ENCODE measurements at places on chromosomes 1 and 21.
A peak's percentile ranks its signal among the peaks of the same experiment; 100 is the strongest.

DNA sequence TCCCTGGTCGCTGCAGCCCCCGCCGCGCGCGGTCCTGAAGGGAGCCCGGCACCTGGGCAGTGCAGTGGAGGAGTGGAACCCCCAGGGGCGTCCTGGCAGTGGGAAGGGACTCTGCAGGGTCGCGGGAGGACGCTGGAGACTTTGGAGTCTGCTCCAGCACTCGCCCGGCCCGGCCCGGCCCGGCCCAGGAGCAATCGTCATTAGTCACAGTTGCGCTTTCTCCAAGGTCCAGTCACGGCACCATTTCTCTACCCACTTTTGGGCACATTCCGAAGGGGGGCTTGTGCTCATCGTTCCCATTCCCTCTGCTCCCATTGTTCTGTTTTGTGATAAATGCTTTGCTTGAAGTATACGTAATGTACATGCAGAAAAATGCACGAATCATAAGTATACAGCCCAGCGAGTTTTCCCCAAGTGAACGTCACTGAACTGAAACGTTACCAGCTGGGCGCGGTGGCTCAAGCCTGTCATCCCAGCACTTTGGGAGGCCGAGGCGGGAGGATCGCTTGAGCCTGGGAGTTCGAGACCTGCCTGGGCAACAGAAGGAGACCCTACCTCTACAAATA, 999 bp downstream of the THAP3 start:
- DNase-seq = peak; percentile 19

DNA sequence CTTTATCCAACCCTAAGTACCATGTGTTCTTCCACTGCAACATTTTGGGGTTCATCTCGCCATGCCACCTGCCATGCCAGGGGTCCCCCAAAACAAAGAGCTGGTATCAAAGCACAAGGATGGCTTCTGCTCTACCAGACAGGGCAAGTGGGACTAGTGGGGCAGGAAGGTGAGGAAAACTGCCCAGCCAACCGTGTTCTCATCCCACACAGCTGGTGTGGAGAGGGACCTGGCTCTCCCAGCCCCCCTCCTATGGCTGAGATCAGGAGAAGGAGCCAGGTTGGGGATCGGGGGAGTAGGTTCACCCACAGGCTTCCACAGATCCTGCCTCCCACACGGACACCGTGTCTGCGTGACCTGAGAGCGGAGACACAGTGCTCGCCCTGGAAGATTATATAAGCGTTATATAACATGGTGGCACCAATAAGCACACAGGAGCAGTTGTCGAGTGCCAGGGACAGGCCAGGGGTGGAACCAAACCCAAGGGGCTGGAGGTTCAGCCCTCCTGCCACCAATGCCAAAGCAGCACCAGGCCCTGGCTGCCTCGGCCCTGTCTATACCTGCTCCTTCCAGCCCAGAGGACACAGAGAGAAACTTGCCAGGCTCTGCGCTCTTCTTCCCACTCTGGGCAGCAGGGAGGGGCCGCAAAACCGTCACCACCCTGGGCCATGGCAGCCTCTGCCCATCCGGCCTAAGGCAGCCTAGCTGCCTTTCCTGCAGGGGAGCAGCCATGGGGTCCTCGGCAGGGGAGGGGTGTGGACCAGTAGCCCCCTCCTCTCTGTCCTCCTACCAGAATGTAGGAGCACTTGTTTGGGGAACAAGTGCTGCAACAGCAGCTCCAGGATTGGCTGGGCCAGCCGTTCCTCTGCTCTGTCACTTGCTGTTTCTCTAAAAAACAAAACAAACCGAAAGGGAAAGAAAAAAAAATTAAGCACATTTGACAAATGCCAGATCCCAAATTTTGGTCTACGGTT, 43.5 kb downstream of the CD34 start:
- peak; percentile 48 for DNase-seq

DNA sequence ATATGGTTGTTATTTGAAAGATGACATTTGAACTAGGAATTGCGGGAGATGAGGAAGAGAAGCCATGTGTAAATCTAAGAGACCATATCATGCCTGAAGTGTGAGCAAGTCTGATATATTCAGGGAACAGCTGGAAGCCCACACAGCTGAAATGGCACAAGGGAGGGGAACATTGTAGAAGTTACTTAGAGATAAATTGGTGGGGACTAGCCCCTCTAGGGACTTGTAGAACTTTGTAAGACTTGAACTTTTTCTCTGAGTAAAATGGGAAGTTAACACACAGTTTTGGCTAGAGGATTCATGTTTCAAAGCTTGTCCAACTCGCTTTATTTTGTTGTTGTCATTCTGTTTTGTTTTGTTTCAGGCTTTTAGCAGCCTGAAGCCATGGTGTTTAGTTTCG, 216.4 kb downstream of the FMN2 start:
- no peak for DNase-seq

DNA sequence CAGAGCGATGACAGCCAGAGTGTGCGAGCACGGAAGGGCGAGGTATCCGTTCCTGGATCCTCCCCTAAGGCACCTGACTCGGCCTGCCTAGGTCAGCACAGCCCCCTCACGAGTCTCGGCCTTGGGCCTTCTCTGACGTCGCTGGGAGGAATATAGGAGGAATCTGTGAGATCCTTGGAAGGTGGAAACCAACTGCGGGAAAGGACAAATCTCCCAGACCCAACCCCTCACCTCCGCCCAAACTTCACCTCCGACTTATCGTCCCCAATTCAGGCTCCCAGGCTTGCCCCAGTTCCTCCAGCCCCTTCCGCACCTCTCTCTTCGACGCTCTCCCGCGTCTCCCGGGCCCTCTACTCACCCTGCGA, 494 bp downstream of the APH1A start:
- peak; percentile 55 for DNase-seq

GRCh38 chr1:113401728-113402127, 11.4 kb downstream of the MAGI3 start:
- DNase-seq = no peak

GRCh38 chr1:232046451-232047306, 420.1 kb downstream of the DISC1 start:
- no peak for DNase-seq

DNA sequence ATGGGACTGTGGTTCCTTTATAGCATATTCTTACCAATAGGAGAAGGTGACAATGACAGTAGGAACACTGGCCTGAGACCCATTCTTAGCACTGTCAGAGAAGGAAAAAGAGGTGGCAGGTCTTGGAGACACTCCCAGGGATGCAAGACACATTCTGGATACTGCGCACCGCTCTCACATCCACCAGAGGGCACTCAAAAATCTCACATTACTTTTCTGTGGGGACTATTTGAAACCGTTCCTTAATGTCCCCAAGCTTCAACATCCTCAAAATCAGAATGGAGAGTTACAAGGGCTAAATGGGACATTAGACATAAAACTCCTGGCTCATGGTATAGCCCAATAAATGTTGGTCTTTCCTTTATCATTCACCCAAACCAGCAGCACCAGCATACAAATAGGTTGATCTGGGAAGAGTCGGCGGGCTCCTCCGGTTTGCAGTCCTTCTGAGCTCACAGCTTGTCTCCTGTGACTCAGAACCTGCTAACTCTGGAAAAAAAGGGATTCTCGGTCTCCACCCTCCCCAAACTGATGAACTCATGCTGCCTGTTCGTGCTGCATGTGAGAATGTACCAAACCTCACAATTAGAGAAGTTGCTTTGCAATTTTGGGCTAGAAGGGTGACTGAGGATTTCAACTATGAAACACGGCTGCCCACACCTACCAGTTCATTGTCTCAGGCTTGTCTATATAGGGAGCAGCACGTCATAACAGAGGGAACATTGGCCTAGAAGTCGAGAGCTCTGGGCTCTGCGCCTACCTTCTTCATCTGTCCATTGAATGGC, 40.2 kb downstream of the IL12RB2 start:
- DNase-seq = no peak

GRCh38 chr1:230327892-230328284, 98.2 kb downstream of the PGBD5 start:
- DNase-seq = peak; percentile 56

DNA sequence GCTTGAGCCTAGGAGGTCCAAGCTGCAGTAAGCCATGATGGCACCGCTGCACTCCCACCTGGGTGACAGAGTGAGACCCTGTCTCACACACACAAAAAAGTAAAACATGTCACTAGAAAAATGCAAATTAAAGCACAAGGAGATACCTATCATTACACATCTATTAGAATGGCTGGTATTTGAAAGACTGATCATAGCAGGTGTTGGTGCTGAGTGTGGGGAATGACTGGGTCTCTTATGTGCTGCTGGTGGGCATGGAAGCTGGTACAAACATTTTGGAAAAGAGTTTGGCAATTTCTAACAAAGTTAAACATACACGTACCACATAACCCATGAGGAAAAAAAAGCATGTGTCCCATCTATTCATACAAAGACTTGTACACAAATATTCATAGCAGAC, 142.1 kb upstream of the ZBTB40 start:
- DNase-seq = no peak

GRCh38 chr1:214476229-214476985, 75.0 kb downstream of the PTPN14 start:
- DNase-seq = no peak

- DNase-seq = no peak
These were observed 3.5 kb upstream of the PIGV start for GRCh38 chr1:26784023-26784871.

- no peak for DNase-seq
These were observed 1.8 kb upstream of the ZBTB48 start for GRCh38 chr1:6577831-6578525.

DNA sequence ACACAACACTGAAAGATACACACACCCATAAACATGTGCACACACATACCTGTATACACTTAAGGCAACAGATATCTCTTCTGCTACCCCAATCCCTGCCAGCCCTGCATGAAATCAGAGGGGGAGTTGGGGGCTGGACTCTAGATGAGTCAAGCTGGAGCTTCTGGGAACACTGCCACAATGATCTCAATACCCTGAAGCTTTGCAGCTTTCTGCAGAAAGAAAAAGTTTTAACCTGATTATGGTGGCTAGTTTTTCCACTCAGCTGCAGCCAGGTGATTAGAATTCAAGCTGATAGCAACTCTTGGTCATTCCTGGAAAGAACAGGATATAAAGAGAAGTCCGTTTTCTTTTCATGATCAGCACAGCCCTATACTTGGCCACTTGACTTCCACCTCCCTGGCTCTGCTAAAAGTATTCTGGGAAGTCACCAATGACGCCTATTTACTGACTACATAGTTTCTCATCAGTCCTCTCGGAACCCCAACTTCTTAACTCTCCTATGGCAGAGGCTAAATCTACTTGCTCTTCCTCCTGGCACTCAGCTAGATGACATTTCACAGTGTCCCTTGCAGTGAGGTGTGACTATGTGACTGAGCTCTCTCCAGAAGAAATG, 20.7 kb upstream of the DNASE2B start:
- no peak for DNase-seq

- DNase-seq = peak; percentile 96
These were observed at the start of gene PMVK for GRCh38 chr1:154936555-154937084. TSS of gene PMVK (minus strand) at chr1:154936719. CDS start at chr1:154936685, 34 bp downstream.

DNA sequence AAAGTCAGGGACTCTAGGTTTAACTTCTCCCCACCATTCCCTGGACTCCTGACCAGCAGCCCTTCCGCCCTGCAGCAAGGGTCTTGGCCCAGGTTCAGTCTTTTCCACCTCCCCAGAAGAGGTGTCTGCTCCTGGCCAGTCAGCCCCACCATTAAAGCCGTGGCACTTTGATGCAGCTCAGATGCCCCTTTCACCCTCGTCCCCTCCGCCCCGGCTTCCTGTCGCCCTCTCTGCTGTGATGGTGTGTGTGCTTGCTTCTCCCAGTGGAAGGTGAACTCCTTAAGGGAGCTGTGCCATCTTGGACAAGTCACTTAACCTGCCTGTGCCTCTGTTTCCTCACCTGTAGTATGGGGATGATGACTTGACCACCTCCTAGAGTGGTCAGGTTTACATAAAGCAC, 17.8 kb upstream of the TTC4 start:
- no peak for DNase-seq

GRCh38 chr1:12188115-12188514, 21.3 kb downstream of the TNFRSF1B start:
- no peak for DNase-seq

DNA sequence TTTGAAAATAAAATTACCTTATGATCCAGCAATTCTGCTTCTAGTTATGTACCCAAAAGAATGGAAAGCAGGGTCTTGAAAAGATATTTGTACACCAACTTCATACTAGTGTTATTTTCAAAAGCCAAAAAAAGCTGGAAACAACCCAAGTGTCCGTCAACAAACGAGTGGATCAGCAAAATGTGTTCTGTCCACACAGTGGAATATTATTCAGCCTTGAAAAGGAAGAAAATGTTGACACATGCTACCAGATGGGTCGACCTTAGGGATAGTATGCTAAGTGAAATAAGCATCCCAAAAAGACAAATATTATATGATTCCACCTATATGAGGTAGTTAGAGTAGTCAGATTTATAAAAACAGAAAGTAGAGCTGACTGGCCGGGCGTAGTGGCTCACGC, 65.3 kb downstream of the KAZN start:
- no peak for DNase-seq

DNA sequence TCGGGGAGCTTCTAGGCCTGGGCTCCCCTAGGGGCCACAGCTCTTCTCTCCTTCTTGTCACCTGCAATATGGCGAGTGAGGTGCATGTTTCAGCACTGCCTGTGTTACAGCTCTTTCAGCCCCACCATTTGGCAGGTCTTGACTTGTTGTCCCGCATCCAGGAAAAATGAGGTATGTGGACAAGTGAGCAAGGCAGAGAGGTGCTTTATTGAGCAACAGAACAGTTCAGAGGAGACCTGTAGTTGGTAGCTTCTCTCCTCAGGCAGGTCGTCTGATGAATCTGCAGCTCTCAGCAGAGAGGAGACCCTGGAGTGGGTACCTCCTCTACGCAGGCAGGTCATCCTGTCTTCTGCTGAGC, 208.2 kb upstream of the USP25 start:
- no peak for DNase-seq

GRCh38 chr1:120178799-120179756, 2.8 kb upstream of the SEC22B start:
- no peak for DNase-seq

DNA sequence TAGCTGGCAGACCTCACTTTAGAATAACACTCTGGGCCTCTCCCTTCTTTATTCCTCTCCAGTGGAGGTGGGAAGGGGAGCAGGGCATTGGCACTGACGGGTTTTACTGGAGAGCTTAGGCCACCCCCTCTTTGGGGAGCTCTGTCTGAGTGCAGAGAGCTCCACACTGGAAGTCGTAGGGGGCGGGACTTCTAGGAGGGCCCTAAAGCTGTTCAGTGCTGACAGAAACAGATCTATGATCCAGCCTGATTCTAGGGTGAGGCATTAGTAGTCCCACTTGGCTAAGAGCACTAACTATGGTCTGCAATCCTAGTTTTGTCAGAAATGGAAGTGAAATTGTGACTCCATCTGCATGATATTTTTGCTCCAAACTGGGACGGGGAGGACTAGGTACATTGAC, 138.7 kb downstream of the MIS18A start:
- DNase-seq = no peak
